Globus pallidus (tissue), 1 donor: ENCODE measurements at places on chromosomes 6 and 20.

GRCh38 chr6:45813943-45814342 lies 201.7 kb downstream of the CLIC5 start:
- no peak for DNase-seq

DNA sequence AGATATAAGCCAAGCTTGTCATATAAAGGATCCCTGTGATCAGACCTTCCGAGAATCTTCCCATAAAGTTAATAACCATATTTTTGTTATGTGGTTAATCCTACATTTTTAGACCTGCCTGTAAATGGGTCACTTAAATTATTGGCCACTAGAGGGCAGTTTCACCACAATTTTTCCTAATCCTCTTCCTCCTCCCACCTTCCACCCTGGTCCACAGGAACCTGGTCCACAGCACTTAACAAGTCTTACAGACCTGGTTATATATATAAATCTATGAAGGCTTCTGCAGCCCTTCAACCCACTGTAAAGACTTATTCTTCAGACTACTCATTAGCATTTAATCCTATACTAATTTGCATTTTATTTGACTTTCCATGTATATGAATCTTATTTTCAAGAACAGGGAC lies 28.3 kb downstream of the MRS2 start:
- DNase-seq = no peak

GRCh38 chr6:19999319-20000191 lies 162.4 kb downstream of the ID4 start:
- DNase-seq = no peak

DNA sequence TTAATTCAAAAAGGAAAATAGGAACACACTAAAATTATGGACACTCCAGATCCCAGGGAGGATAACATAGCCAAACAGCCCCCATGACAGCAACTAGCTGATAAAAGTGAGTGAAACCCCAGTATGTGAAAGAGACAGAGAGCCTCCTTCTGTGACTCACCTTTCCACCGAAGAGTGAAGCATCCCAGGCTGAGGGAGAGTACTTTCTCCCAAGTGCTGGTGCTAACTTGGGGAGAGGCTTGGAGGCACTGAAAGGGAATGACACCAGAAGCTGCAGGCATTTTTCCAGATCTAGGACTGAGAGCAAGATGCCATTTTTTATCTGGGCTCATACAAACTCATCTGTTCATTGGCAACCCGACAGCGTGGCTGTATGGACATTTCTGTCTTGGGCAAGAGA lies 339.8 kb downstream of the HTR1B start:
- DNase-seq = no peak

- no peak for DNase-seq
Measured at GRCh38 chr20:17699931-17700351, at the start of gene BANF2. TSS of gene BANF2 (plus strand) at chr20:17699966. CDS start at chr20:17725026, 25,060 bp downstream.

GRCh38 chr20:39745380-39745779 lies 783.2 kb downstream of the DHX35 start:
- DNase-seq = no peak

GRCh38 chr20:48921168-48921882 lies at the start of gene ARFGEF2:
TSS of gene ARFGEF2 (plus strand) at chr20:48921711. CDS start at chr20:48921890, 179 bp downstream.
- peak; percentile 90 for DNase-seq

GRCh38 chr6:79453558-79454042 lies 83.6 kb downstream of the LCA5 start:
- no peak for DNase-seq

DNA sequence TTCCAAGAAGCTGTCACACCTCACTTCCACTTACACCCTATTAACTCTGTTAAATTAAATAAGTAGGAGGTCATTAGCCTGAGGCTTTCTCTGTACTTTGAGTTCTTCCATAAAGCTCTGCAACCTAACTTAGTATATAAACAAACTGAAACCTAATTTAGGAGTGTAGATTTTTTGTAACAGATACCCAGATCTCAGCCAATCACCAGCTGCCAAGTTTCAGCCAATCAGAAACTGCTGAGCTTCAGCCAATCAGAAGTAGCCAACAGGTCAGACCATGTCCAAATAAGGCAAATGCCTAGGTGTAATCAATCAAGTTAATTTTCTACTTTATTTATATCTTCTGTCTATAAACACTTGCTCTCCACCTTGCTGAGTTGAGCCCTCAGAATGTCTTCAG lies 142.7 kb upstream of the SULF2 start:
- no peak for DNase-seq

- DNase-seq = no peak
Measured at GRCh38 chr20:54228841-54229240, 21.0 kb downstream of the PFDN4 start.

DNA sequence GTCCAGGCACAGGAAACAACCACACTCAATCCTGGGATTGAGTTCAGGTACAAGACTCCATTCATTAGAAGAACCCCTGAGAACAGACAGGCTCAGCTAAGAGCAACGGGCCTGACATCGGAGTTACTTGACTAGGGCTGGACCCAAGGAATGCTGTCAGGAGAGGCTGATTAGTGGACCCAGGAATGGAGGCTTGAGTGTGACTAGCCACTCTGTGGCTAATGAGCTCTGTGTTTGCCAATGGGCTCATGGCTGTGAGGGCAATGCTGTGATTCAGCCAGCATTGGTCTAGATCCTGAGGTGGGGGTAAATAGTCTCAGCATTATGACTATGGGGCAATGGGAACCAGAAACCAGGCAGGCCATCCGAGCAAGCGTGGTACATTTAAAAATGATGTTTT lies 71.8 kb downstream of the RIOK1 start:
- DNase-seq = no peak

- DNase-seq = no peak
Measured at GRCh38 chr20:22752324-22752723, 168.0 kb upstream of the FOXA2 start.

GRCh38 chr20:32364554-32365208 lies 6.5 kb downstream of the ASXL1 start:
- no peak for DNase-seq

GRCh38 chr6:148316308-148316707 lies 26.3 kb upstream of the SASH1 start:
- no peak for DNase-seq
